Ammon's horn (tissue), 1 donor: ENCODE measurements at places on chromosomes 1 and 21.
A peak's percentile ranks its signal among the peaks of the same experiment; 100 is the strongest.

DNA sequence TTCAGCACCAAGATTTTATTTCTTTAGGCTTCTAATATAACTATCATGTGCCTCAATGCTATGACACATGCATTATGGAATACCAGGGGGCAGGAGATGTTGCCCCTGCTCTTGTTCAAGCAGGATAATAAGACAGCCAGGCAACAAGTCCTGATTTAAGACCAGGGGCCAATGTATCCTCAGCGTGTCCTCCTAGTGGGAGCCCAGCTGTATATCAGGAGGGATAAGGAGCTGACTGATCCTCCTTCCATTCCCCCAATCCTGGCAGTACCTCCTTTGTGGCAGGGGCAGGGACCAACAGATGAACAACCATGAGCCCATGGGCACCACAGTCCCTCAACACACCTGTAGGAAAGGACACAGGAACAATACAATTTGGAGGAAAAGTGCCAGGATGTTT is 29.3 kb downstream of the SORT1 start:
- no peak for DNase-seq

- DNase-seq = no peak
These were observed 77.7 kb upstream of the DIRAS3 start for GRCh38 chr1:68128157-68128556.

DNA sequence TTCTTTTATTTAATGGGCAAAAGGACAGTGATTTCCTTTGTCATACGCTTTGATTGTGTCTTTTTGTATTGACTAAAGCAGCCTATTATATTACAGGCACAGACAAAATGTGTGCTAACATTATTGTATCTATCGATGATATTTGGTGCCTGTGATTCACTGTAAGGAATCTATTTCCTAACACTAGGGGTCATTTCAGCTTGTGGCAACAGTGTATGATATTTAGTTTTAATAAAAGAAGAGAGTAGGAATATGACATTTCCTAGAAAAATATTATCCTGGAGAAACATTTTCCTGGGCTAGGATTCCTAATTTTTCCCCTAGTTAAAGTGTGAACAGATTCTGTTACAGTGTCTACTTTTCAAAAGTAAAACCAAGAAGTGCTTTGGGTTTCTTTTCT is 42.8 kb downstream of the TYW3 start:
- DNase-seq = no peak

DNA sequence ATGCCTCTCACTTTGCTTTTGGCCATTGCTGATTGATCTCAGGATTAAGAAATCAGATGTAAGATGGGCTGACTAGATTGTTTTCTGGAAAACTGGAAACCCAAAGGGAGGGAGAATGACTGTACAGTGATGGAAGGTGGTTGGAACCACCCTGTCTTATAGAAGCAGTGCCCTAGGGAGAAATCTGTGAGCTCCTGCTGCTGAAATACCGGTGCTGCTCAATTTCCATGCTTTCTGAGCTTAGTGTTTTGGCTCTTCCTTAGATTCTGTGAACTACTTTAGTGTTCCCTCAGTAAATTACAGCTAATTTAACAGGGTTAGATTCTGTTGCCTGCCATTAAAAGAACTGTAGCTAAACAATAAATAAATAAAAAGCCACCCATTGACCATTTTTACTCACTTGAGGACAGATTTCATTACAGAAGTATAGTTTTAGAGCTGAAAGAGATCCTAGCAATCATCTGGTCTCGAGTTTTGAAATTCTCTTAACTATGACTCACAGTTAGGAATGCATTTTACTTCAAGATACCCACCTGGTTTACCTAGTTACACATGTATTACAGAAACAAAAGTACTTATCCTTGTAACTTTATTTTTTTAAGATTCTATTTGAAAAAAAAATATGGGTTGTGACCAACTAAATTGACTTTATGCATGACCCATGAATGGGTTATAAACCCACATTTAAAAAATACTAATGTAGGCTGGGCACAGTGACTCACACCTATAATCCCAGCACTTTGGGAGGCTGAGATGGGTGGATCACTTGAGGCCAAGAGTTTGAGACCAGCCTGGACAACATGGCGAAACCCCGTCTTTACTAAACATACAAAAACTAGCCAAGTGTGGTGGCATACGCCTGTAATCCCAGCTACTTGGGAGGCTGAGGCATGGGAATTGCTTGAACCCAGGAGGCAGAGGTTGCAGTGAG is 33.2 kb downstream of the CAMSAP2 start:
- no peak for DNase-seq

DNA sequence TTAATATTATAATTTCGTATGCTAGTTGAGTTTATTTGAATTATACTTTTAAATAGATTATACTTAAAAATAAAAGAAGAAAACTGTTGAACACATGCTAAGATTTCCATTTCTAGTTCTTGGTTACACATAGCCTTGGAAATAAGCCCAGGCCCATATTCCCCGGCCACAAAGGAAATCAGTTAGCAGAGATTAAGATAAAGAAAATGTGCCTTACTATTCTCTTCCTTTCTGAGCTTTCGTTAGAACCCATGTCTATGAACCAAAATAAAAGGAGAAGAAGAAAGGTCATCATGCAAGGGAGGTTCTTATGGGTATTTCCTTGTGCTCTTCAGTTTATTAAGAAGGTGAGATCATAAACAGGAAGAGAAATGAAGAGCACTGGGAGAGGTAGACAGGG is 32.3 kb upstream of the CRP start:
- DNase-seq = no peak

DNA sequence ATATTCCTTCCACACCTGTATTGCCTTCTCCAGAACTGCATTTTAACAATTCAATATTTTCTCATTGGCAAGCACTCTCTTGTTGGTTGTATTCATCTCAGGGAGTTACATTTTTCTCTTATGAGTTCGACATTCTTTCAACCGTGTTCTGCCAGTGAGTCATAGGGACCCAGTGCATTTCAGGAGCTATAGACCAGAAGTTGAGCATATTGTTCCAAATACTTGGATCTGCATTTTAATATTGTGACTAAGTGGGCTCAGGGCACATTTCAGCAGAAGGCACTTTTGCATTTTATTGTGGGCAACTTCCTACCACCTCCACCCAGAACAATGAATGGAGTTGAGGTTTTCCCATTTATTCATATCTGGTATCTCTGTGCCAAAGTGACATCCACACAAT is 132.8 kb downstream of the TNFSF18 start:
- DNase-seq = no peak

- no peak for DNase-seq
These were observed 411.9 kb upstream of the ZP4 start for GRCh38 chr1:238302646-238303045.

DNA sequence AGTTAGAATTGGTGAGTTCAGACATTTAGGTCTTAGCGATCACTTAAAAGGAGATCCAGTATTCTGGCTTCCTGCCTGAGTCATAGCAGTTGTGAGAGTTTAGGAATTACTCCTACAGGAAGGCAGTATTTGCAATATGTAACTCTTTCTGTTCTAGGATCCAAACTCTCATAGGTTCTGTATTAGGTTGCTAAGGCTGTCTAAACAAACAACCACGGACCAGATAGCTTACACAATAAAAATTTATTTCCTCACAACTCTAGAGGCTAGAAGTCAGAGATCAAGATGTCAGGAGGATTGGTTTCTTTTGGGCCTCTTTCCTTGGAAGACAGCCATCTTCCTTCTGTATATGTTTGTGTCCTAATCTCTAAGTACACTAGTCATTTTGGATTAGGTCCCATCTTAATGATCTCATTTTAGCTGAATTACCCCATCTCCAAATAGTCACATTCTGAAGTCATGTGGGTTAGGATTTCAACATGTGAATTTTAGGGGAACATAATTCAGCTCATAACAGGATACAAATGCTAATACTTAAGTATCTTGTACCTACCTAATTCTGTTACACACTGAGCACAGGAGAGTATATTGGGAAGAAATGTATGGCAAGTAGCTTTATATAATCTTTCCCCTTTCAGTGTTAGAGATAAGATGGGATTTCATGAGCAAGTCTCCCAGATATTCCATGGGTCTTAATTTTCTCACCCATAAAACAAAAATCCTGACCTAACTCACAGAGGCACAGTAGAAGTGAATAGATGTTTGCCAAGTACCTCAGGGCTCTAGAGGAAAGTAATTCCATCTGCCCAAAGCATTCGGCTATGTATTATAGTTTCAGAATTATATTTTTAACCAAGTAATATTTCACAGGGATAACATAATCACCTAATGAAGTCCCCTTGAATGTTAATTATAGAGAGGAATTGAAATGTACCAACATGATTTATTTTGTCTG is 144.4 kb downstream of the PTBP2 start:
- DNase-seq = no peak

GRCh38 chr1:186915555-186915954 is 86.8 kb downstream of the PLA2G4A start:
- DNase-seq = no peak

- peak; percentile 74 for DNase-seq
These were observed 60.8 kb downstream of the ZNF684 start for GRCh38 chr1:40592107-40592803.
